ENCODE measurements at places on chromosomes 1 and 21.

GRCh38 chr1:228802386-228803220 lies 67.3 kb downstream of the RHOU start:
- peak; percentile 11 for DNase-seq

DNA sequence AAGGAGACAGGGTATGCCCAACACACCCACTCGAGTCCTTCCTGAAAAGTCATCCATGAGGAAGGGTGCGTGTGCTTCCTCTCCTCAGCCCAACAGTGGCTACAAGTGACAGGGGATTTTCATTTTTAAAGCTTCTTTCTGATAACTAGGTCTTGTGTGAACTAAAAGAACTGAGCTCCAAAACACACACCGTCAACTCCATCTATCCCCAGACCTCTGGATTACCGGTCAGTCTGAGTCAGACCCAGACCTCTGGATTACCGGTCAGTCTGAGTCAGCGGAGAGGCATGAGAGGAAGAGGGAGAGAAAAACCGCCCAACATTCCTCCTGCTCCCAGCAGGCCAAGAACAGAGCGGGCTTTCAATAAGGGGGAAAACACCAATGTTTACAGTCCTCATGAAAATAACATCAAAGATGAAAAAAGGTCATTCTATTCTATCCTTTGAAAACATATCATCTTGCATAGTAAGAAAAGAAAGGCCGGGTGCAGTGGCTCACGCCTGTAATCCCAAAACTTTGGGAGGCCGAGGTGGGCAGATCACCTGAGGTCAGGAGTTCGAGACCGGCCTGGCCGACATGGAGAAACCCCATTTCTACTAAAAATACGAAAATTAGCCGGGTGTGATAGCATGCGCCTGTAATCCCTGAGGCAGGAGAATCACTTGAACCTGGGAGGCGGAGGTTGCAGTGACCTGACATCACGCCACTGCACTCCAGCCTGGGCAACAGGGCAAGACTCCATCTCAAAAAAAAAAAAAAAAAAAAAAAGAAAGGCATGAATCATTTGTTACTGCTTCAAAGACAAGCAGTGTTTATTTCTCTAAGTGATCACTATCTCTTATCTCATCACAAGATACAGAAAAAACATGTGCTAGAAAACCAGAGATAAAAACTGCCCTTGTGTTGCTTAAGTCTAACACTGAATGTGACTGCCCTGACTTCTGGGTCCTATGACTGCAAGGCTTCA lies 3.4 kb downstream of the PTTG1IP start:
- DNase-seq, result peak; percentile 96

DNA sequence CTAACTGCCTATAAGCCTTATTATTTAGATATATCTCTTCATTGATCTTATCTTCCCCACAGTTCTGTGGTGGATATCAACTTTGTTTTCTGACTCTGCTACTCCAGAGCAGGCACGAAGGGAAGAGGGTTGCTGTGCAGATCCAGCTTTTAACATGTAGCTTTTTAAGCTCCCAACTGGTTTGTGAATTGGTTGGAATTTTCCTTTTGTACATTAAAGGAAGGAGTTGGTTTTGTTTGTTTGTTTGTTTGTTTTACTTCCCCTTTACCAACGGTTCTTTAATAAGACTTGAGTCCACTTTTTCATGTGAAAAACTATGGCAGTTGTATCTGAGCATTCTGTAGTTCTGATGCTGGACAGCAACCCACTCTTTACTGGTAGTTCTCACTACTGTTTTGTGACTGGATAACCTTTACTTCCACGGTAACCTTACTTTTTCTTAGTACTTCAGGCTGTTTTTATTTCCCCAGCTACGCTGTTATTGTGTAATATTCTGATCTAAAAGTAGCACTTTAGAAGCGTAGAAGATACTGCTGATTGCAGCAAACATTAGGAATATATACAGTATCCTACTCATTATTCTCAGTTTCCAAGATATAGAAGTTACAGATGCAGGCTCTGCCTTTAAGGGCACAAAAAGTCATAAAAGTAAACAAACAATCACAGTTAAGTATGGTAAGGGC lies 1.6 kb downstream of the GNPAT start:
- DNase-seq, result peak; percentile 56

DNA sequence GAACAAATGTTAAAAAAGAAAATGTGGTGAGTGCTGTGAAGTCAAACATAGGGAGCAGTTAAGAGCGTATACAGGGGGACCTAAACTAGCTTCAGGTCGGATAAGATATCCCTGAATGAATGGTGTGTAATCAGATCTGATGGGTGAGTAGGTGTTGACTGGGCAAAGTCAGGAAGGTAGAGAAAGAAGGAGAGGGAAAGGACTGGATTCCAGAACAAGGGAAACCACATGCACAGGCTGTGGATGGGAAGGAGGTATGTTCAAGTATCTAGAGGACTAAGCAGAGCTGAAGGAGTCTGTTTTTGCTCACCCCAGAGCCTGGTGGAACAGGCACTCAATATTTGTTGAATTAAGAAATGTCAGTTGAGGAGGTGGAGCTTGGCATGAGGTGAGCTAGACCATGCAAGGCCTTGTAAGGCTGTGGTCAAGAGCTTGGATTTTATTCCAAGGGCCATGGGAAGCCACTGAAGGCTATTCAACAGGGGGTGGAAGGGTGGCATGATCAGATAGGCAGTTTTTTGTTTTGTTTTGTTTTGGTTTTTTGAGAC lies 27.4 kb downstream of the MAP7D1 start:
- no peak for DNase-seq

GRCh38 chr1:72285074-72285425 lies 2.7 kb upstream of the NEGR1 start:
- DNase-seq, result peak; percentile 86

DNA sequence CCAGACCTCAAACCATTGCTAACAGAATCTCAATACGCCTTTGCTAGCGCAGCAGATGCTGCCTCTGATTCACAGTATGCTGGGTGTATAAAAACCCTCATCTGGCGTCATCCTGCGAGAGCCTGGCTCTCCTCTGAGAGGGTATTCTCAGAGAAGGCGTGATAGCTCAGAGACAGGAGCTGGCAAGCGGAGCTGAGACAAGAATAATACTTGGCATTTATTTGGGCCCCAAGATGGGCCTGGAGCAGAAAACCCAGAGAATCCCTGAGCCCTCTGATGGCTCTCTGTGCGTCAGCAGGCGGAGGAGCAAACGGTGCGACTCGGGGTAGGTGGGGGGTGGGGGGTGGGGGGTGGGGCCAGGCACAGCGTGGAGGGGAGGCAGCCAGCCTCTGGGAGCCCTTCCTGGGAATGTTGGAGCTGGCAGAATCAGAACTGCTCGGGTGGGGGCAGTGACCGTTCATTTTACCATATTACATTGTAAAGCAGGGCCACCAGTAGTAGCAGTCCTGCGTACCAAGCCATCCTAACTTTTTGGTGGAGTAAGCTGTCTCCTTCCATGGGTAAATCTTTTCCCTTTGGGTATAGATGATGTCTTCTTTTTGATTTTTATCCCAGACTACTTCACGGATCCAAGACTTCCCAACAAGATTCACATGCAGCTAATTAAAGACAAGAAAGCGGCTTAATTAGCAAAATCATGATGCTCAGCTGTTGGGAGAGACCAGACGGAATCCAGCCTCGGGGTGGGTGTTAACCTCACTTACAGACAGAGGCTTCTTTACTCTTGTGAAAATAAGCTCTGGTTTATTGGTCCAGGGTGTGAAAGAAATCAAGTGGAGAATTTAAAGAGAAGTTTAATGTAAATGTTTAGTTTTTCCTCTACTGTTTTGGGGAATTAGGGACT lies 7.1 kb downstream of the RIIAD1 start:
- DNase-seq, result peak; percentile 84

DNA sequence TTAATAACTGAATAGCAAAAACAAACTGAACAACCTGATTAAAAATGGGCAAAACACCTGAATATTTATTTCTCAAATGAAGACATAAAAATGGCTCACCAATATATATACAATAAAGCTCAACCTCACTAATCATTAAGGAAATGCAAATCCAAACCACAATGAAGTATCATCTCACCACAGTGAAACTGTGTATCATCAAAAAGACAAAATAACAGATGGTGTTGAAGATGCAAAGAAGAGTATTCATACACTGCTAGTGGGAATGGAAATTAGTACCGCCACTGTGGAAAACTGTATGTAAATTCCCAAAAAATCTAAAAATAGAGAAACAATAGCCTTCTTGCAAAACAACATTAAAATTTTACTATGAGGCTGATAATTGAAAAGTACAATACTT lies 1660.1 kb upstream of the B3GALT2 start:
- DNase-seq, result no peak

GRCh38 chr1:227759341-227760300 lies 24.4 kb downstream of the SNAP47 start:
- peak; percentile 97 for DNase-seq

- DNase-seq, result no peak
These were observed 47.0 kb upstream of the PALMD start for GRCh38 chr1:99598738-99599411.

- no peak for DNase-seq
These were observed 3.8 kb upstream of the S100B start for GRCh38 chr21:46608672-46609111.

DNA sequence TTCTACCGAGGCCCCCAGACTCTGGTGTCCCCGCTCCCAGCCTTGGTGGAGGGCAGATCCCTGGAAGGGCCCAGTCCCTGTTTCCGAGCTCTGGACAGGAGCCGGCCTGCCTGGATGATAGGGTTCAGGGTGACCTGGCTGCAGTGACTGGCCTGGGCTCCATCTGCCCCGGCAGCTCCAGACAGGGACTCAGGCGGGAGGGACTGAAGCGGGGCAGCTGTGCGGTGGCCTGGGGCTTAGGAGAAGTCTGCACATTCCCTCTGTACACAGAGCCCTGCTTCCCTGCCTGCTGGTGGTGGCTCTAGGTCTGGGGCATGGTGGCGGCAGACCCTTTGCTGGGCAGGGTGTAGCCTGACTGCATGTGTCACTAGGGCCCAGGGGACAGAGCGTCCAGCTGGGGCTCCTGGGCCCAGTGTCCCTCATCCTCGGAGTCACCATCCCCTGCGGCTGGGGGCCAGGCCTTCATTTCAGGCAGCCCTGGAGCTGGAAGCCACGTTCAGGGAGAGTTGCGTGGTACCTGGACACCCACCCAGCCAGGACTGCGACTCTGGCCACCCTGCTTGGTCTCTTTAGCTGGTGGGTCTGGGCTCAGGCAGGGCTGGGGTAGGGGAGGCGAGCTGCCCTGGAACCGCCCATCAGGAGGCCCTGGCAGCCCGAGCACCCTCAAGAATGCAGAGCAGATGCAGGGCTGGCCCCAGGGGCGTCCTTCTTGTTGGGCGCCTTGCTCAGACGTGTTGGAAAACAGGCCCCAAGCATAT lies 9.6 kb downstream of the ARHGEF16 start:
- no peak for DNase-seq

DNA sequence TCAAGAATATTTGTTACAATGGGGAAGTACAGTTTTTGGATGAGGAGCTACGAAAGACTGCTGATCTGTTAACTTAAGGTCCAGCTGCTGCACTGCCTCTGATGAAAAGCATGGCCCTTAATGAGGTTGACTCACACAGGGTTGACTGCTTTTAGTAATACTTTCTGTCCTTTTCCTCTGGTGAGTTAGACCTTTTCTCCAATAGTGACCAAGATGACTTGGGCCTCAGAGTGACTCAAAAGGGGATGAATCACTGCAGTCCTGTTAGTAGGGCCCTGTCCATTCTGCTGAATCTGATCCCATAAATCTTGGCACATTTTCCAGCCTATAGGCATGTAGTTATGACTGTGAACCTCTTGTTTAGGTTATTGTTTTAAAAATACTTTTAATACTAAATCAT lies 2.7 kb downstream of the DISP1 start:
- DNase-seq, result peak; percentile 96

DNA sequence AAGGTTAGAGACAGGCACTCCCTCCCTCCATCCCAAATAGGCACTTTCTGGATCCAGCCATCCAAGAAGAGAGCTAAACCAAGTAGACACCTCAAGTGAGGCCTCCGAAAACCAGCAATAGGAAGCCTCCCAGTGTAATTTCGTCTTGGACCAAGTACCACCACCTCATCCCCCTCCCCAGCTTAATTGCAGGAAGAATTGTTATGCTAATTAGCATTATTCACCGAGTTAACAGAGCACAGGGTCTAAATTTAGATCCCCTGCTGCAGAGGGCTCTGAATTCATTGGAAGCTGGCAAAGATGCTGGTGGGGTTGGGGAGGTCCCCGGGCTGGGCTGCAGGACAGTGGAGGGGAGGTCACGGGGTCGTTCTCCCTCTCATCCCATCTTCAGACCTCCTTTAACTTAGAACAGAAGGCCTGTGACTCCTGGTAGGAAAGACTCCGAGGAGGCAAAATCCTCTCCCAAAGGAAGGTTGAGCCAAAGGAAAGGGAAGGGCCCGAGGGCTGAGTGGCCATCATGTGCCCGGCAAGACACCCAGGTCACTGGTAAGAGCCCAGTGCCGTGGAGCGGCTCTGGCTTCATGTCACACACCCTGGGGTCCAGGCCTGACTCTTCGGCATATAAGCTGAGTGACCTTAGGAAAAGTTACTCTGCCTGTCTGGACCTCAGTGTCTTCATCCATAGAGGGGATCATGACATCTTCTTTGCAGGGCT lies 209.2 kb upstream of the GRIK3 start:
- no peak for DNase-seq

GRCh38 chr1:27646676-27647075 lies 11.7 kb upstream of the FGR start:
- DNase-seq, result no peak

DNA sequence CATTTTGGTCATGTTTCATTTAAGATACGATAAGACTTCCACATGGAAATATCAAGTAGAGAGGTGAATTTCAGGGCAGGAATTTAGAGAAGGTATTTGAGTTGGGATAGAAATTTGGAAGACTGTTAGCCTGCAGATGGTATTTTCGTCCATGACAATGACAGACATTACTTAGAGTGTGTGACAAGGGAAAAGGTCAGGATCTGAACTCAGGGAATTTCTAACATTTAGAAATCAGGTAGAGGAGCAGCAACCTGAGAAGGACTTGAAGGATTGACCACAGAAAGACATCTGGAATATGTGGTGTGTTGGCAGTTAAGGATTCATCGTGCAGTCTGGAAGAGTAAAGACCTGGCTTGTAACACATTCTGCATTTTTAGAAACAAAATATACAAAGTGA lies 57.9 kb downstream of the RABGAP1L start:
- DNase-seq, result no peak

GRCh38 chr1:53125122-53125521 lies 17.3 kb downstream of the SLC1A7 start:
- no peak for DNase-seq

GRCh38 chr1:86296305-86297205 lies 99.6 kb downstream of the ODF2L start:
- no peak for DNase-seq

DNA sequence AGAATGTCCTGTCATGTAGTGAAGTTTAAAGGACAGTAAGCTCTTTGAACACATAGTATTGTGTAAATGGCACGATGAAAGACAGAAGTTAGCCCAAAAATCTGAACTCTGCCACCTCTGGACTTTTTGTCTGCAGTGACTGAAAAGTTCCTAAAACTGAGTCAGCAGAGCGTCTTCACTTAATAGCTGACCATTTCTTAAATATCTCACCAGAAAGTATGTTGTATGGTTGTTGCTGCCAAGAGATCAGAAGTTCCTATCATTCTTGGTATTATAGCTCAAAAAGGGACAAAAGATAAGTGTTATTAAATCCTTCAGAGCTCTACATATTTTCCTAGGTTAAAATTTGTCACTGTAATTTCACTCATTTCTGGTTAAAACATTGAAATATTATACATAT lies 1003.0 kb downstream of the TTLL7 start:
- DNase-seq, result peak; percentile 28

GRCh38 chr21:32653326-32653901 lies 41.2 kb upstream of the CFAP298 start:
- DNase-seq, result peak; percentile 31

Data from GM23248 (cell line).